HT1080 (cell line): ENCODE measurements at places on chromosomes 11 and 22. TPM values are rescaled to one million over a fixed set of nuclear protein-coding genes. Genes with fewer than 3 reads are reported as not detected.

- DNase-seq = no peak
These were observed 684.0 kb upstream of the CCDC90B start for GRCh38 chr11:83970061-83970671.

GRCh38 chr22:21951931-21952465 is 650 bp downstream of the PPM1F start:
- no peak for DNase-seq

DNA sequence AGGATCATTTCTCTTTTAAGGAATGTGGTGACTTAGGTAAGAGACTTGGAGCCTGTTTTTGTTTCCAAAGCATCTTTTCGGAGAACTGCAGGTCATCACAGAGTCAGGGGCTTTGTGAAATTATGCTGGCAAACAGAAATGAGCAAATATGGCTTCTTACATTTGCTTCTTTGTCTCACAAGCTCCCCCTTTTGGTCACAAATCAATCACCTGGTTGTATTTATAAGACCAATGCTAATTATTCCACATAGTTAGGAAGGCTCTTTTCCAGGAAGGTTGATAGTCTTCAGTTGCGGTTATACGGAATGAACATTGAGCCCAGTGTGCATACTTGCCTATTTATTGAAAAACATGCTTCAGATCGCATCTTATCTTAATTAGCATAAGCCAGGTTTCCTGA is 34.6 kb upstream of the CEP126 start:
- peak; percentile 54 for DNase-seq

- no peak for DNase-seq
These were observed 907.7 kb downstream of the BRD1 start for GRCh38 chr22:48919851-48920589.

DNA sequence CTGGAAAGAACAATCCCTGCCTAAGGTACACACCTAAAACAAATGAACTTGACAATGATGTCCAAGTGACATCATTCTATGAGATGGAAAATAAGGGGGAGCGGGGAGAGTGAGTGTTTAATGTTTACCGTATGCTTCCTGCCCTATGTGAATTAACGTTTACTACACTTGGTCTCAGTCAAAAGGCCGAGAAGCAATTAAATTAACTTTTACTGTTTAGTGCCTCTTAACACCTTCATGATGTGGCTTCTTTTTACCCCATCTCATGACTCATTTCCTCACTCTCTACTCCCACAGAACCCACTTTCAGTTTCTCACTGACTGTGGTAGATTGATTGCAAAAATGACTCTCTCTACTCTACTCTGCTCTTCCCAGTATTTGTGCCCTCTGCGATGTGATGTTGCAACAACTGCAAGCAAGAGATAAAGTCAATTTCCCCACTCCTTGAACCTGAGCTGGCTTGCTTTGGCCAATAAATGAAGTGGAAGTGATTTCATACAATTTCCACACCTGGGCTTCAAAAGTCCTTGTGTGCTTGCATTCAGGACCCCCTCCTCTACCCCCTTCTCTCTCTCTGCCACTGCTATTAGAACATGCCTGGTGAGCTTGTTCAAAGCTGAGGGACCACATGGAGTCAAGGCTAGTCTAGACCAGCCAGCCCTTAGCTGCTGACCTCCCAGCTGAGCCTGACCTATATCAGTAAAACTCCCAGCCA is 11.6 kb upstream of the ALKBH3 start:
- peak; percentile 91 for DNase-seq

- no peak for DNase-seq
These were observed 62.5 kb downstream of the USP35 start for GRCh38 chr11:78251083-78251775.

- DNase-seq = no peak
These were observed 188.5 kb upstream of the ISX start for GRCh38 chr22:34877506-34877905.

Gene OR51B5
- total RNA-seq = 118 and 147 TPM in 2 replicates
